ENCODE measurements at places on chromosomes 3 and 15.
A peak's percentile ranks its signal among the peaks of the same experiment; 100 is the strongest.

GRCh38 chr15:43153269-43153668 is 19.9 kb downstream of the TMEM62 start:
- DNase-seq: no peak

DNA sequence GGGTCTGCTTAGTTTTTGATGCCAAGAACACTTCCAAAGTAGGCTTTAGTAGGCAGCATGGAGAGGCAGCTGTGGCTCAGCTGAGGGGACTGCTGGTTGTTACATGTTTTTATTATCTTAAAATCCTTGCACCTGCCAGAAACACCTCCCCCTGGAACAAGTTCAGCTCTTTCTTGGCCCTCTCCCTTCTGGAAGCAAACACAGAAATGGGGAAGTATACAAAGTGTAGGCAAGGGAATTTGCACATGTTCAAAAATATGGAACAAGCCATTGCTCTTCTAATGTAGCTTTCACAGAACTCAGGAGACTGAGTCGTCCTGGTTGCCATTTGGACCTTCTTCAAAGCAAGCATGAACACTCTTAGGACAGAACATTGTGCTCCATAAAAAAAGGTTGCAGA is 169.1 kb upstream of the SEMA6D start:
- DNase-seq: no peak

GRCh38 chr15:96276438-96277210 is 53.9 kb upstream of the NR2F2 start:
- DNase-seq: no peak

DNA sequence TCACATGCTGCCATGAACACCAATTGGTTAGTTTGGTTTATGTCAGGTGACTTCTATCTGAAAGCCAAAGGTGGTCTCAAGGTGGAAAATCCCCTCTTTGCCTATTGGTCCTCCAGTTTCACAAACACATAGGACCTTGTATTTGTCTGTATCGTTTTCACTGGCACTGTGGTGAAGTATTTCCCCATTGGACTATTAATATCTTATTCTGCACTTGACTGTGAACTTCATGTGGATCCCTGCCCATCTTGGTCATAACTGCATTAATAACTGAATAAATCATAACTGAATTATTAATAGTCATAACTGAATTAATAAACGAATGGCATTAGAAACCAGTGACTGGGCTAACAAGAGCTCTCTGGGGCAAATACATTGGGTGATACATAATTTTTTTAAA is 341.3 kb upstream of the ADAMTS9 start:
- DNase-seq: no peak

DNA sequence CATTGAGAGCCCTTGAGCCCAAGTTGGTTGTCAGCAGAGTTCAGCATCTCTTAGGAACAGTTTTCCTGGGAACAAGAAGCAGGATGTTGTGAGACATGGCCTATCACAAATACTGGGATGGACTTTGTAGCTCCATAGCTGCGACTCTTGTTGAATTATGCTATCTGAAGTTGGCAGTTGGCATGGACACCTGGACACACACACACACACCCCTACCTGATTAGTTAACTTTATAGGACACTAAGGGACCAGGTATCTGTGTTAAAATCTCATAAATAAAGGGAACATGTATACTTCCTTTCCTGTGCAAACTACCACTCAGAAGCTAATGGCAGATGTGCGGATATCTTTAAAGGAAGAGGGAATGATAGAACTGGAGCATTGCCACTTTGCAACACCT is 10.2 kb upstream of the CHRNA7 start:
- DNase-seq: no peak

DNA sequence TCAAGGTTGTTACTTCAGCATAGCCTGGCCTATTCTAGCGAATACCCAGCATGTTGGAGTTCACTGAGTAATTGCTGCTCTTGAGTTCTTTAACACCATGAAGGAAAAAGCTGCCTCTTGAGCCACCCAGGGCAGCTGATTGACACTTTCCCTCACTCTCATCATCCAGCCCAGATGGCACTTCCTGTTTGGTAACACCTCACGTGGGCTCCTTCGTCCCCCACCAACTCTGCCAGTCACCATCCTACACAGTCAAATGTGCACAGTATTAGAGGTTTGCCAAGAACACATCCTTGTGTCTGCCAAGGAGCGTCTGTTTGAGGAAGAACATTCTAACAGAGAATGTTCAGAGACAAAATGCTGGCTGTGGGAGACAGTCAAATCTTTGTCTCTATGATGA is 266.3 kb downstream of the RPLP1 start:
- no peak for DNase-seq

GRCh38 chr3:61200270-61200669 is 51.0 kb downstream of the FHIT start:
- no peak for DNase-seq

DNA sequence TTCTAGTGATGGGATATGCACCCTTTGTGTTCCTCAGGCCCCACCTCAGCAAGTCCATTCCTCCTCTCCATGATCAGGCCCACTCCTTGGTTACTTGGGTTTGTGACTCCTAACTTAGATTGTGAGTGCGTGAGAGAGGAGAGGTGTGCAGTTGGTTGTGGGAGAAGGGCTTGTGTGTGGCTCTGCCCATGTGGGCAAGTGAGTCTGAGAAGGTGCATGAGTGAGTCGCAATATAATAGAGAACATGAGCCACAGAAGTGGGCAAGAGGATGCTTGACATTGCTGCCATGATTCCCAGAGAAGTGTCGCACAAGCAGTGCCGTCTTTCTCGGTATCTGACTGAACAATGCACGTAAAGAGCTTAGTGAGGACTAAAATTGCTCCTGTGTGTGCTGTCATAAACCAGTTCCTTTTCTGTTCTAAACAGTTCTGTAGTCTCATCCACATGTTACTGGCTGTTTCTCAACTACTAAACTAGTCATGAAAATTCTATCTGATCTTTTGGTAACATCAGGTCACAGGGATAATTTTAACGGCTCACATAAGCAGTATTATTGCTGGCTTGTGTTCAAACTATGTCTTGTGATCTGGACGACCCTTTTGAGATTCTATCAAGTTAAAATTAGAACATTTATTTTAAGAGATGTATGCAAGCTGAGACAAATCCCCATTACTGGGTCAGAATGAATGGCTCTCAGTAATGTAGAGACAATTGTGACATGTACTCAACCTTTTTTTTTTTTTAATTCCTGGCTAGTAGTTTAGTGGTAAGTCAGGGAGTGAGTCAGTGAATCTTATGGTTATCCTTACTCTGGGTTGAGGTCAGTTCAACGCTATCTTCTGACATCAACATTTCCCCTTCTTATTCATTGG is 25.6 kb downstream of the GYG1 start:
- peak; percentile 71 for DNase-seq

Data from kidney epithelial cell (primary cell).